Central memory CD4-positive, alpha-beta T cell (primary cell): ENCODE measurements at places on chromosomes 5 and 9.

GRCh38 chr9:104784098-104784497 is 20.2 kb downstream of the NIPSNAP3B start:
- DNase-seq, result no peak

DNA sequence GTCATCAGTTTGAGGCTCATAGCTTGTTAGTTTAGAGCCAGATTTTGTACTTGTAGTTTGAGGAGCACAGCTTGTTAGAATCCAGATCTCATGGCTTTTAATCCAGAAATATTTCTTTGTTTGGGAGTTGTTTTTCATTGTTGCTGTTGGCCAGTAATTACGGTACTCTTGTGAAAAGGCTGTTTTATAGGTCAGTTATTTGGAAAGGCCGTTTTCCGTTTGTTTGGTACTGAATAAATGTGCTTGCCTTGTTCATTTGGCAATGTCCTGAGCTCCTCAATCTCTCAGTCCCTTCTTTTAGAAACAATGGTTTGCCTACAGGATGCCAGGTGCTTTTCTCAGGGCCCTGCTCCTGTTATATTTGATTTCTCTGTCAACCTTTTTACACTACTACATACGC is 4.5 kb upstream of the MOB3B start:
- no peak for DNase-seq

DNA sequence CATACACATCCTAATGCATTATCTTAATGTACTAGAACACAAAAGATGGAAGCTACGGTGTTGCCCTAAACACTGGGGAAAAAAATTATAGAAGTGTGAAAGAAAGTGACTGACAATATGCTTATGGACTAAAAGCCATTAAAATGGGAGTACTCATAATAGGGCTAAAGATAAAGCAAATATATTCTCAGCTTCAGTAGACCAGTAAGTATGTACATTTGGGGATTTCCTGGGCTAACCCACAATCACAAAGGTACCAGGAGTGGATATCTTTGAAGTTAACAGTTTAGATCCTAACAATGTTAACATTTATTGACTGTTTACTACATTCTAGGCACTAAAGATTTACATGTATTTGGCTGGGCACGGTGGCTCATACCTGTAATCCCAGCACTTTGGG is 36.9 kb downstream of the PTGER4 start:
- no peak for DNase-seq

GRCh38 chr5:161306351-161306995 is 240.1 kb downstream of the GABRB2 start:
- no peak for DNase-seq

DNA sequence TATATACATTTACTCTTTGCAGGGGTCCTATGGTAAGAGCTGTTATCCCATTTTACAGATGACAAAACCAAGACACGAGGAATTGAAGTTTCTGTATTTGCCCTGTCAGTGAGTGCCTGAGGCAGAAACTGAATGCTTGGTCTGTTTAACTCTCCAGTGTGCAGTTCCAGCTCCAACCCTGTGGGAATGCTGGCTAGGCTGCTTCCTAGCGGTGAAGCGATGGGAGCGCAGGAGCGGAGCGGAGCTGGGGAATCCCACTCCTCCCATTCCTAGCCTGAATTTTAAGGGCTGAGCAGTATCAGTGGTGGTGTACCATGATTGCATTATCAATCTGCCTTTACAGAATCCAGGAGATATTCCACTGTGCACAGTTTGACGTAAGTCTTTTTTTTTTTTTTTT is 202.3 kb downstream of the LRRC70 start:
- DNase-seq, result no peak

DNA sequence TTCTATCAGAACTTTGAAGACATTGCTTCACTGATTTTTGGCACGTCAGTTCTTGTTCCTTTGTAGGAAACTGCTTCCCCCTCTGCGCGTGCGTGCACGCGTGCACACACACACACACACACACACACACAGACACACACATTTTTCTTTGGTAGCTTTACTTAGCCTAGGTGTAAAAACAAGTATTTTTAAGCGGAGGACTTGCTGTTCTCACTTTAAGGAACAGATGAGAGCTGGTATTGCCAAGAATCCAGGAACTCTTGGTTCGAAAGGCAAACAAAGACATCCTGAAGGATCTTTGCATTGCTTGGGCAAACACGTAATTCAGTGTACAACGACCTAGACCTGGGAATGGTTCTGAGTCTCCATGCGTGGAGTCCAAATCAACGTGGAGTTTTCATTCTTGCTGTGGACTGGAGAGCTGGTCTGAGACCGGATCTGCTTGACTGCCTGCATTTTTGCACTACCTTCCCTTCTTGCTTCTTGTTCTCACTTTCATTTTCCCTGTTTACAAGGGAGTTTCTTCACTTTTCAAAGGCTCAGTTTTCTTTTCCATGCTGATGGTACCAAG is 8.2 kb downstream of the TMEM268 start:
- DNase-seq, result no peak

GRCh38 chr9:89676281-89676680 is 71.5 kb downstream of the GADD45G start:
- no peak for DNase-seq

DNA sequence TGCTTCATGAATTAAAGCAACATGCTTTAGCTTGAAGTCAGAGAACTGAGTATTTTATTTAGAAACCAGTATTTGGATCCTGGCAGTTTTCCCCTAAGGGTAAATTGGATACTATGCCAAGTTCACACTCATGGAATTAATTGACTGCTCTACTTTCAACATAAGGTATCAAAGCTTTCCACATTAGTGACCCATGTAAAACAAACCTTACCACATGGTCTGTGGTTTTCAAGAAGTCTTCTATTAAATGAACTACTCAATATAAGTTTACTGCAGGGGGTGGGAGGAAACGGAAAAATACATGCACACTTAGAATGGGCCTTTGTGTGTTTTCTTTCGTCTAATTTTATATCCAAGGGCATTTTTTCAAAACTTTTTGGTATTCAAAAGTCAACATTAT is 232.0 kb upstream of the FBXL7 start:
- DNase-seq, result no peak

- DNase-seq, result no peak
Measured at GRCh38 chr9:109986521-109986991, 206.6 kb downstream of the PALM2AKAP2 start.

- DNase-seq, result no peak
Measured at GRCh38 chr9:109167716-109168115, 667 bp upstream of the FRRS1L start.

DNA sequence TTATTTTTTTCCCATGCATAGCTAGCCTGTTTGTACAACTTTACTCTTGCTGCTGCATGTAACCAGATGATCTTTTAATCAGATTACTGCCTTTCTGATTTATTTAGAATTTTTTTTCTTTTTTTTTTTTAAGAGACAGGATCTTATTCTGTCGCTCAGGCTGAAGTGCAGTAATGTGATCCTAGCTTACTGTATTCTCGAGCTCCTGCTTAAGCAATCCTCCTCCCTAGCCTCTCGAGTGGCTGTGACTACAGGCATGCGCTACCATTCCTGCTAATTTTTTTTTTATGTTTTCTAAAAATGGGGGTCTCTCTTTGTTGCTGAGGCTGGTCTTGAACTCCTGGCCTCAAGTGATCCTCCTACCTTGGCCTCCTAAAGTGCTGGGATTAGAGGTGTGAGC is 9.6 kb downstream of the DCP2 start:
- DNase-seq, result no peak

- DNase-seq, result no peak
Measured at GRCh38 chr9:5553211-5553610, 42.9 kb downstream of the PDCD1LG2 start.

DNA sequence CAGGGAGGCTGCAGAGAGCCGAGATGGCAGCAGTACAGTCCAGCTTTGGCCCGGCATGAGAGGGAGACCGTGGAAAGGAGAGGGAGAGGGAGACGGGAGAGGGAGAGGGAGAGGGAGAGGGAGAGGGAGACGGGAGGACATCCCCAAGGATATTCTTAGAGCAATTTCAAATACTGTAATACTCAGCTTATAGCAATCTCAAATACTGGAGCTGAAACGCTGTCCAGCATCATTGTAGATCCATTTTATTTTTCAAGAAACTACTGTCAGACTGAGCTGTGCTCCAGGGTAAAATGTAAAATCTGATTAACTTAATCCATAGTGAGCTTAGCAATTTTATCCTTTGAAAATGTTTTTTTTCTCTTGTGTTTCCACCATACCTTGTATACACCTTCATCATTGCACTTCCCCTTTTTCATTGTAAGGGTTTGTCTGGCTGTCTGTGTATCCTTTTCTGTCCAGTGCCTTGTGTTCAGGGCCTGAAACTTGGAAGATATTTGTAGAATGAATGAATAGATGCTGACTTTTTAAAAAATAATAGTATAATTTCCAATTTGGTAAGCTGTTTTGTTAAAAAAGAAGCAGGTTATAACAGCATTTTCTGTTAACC is 64.0 kb upstream of the LRRC70 start:
- DNase-seq, result no peak

GRCh38 chr5:35789732-35790456 is 66.8 kb upstream of the IL7R start:
- no peak for DNase-seq

DNA sequence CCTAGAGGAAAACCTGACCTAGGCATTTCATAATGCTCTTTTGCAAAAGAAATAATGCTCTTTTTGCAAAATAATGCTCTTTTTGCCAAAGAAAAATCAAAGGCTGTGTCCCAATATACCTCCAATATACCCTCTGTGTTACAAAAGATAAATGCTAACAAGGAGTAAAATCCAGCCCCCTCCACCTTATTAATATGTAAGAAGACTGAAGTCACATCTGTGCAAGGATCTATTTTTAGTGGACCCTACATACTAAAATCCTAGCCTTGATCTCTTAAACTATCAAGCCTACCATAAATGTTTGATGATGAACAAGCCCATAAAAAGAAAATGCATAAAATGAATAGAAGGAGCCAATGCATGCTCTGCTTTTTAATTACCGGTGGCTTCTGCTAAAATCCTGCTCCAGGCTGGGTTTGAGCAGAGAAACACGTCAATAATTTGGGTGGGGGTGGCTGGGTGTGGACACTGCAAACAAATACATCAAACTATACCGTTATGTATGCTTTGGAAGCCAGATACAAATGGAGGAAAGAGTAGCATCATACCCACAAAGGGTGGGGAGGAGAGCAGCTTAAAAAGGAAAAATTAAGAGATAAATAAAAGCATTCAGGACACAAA is 131.6 kb downstream of the SEMA6A start:
- no peak for DNase-seq
